AG04449 (cell line): ENCODE measurements at places on chromosomes 5 and 9.

GRCh38 chr9:19807182-19807892, 18.5 kb upstream of the SLC24A2 start:
- DNase-seq: no peak

DNA sequence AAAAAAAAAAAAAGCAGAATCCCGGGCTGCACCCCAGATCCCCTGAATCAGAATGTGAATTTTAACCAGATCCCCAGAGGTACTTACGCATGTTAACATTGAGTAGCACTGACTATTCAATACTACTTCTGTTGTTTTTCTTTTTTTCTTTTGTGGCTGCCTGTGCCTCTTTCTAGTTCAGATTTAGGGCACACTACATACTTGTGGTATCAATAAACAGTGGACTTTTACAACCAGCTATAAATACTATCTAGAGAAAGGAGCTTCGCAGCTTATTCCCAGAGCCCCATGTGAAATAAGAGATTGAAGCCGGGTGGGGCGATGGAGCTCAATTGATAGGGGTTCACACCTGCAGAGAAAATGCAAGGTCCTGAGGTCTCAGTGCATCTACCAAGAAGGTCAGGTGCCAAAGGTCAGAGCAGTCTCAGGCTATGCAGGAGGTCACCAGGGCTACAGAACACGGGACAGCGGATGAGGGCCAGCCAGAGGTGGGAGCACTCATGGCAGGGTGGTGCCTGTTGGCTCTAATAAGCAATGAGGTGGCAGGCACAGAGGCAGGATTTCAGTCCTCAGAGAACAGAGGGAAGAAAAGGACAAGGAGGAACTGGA, 22.3 kb downstream of the WWC1 start:
- no peak for DNase-seq

DNA sequence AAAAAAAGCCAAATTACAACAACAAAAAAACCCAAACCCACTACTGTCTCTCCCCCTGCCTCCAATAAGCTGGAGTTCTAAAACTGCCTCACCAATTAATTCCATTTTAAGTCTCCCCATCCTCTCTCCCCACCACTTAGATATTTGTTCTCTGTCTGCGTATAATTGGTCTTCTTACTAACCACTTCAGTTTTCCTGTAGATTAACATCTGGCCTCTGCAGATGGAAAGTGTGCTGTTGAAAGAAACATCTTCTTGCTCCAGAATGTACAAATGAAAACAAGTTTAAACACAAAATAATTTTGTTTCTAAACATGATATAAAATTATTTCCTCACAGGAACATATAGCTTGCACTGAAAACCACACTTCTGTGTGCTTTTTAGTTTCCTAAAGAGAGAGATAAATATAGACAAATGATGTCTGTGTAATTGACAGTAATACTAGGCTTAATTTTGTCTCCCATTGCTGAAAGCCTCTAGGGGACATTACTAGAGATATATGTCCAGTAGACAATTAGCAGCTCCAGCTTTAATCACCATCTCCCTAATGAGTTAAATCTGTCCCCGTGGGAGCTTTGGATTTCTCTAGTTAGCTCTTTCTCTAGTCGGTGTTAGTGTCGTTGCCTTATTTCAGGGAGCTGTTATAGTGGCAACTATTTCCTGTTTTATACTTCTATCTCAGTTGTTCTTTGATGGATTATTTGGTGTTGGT, 164.0 kb downstream of the ARHGAP26 start:
- DNase-seq: no peak

DNA sequence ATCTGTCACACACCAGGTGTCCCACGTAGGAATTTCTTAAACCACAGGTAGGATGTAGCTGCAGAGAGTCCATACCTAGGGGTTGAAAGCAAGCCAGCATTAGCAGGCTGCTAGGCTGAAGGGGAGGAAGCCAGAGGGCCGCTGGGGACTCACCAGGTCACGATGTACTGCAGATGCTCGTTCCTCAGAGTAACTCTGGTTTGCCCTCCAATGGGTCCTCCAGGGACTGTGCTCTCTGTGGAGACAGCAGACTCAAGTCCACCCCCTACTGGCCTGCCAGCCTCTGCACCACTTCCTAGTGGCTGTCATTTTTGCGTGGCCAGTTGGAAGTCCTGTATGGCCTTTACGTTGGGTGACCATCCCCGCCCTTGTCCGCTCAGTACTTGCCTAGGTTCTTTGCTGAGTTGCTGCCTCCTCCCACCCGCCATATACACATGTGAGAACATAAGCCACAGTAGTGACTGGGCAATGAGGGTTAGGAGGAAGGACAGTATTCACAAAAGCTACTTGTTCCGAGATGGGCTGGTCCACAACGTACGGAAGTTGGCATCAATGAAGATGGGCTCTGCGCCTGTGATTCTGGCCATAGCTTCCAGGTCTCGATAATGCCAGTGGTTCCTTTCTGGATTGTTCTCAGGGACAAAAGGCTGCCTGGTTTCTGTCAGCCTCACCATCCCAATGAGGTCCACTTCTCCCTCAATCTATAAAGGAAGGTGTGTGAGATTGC, 4.1 kb downstream of the RPL7A start:
- DNase-seq: no peak

DNA sequence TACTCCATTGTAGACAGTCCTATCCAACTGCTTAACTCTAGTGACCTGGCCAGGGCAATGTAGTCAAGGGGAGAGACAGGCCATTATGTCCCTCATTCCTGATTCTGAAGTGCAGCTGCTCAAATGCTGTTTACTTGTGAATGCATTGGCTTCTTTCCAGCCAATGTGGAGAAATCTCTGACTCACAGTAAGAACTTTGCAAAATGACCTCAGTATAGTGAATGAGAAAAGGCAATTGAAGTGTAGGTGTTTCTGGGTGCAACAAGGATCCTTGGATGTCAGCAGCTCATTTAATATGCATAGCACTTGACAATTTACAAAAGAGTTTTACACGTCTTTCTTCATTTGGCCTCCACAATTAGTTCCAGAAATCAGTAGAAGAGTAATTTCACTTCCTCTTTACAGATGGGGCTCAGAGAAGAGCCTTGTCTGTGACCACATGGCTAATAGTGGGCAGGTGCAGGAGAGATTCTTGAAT, 367.2 kb downstream of the OSTF1 start:
- no peak for DNase-seq

- no peak for DNase-seq
Observed at GRCh38 chr5:62093411-62093810, 212.6 kb upstream of the KIF2A start.

DNA sequence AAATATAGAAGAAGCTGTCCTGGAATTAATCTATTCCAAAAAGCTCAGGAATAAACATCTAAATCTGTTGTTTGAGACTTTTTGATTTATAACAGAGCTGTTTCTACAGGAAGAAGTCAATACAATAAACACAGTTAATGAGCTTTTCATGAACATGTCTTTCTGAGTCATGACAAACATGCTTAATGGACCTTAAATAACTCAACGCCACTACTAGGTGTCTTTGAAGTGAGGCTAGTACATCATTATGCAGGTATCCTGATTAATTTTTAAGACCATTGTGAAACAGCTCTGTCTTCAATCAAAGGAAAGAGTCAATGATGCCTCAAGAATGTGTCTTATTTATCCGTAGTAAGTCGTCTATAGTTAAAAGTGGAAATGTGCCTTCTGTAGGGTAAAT, 131.6 kb downstream of the GABRB2 start:
- no peak for DNase-seq

GRCh38 chr9:72917892-72918509, 34.9 kb downstream of the ALDH1A1 start:
- no peak for DNase-seq

DNA sequence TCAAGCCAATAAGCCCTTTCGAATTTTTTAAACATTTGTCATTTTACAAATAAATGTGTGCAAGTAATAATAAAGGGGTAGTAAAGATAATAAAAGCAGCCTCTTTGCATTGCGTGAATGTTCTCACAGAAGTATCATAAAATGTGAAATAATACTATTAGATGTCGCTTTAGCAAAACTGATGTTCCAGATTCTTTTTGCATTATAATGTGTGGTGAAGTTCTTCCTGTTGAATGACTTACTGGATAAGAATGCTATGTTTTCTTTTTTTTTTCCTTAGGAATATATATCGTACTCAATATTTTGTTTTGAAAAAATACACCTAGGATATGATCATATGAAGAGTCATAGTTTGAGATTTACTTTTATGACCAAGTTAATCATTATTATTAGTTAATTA, 85.2 kb upstream of the CDH12 start:
- no peak for DNase-seq

GRCh38 chr5:111706345-111706744, 50.6 kb downstream of the NREP start:
- DNase-seq: no peak

GRCh38 chr5:98309785-98310598, 463.5 kb upstream of the RGMB start:
- peak; percentile 96 for DNase-seq

DNA sequence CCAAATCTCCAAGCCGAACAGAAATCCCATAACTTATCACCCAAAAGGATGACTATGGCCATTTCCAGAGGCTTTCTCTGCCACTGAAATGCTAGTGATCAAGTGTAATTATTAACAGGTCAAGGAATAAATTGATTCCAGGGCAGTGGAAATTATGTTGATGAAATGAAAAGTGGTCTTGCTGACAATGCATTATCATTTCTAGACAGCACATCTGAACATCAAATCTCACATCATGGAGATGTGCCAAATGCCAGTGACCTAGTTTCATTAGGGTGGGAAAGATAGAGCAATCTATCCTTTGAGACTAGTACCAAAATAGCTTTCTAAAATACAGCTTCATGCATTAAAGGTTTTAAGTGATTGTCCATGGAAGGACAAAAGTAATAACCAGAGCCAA, 86.1 kb downstream of the AUH start:
- no peak for DNase-seq

GRCh38 chr9:133064241-133065069, 2.7 kb downstream of the CEL start:
- no peak for DNase-seq

GRCh38 chr9:137048655-137049543, 2.9 kb upstream of the NPDC1 start:
- no peak for DNase-seq

DNA sequence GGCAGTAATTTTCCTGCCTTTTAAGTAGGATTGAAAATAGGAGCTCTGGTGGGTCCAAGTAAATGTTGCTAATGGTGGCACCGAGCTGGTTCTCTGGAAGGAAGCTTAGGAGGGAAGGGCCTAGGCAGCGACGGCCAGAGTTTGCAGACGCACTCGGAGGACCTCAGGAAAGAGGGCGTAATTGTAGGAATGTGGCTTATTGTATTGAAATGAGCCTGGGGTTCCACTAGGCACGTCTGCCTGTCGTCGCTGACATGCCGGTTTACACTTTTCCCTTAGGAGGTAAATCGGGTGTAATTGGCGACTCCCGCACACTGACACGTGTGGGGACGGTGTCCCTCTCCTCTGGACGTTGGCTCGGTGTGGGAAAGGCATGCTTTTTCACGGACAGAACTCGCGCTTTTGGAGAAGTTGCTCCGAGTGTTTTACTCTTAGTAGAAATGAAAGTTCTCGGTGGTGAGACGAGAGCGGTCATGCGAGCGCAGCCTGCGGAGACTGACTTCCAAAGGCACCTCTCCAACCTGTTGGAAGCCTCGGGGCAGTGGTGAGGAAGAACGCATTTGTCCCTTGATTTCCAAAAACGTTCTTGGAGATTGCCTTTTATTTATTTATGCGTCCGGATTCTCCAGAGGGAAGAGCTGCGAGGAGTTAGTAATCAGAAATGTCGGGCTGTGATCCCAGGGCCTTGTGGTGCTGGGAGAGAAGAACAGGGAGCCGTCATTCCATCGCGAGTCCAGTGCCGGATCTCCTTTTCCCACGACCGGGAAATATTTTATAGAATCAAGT, 1.3 kb downstream of the NR4A3 start:
- DNase-seq: no peak

GRCh38 chr5:1931604-1932231, 49.0 kb upstream of the IRX4 start:
- DNase-seq: no peak

- no peak for DNase-seq
Observed at GRCh38 chr9:22469928-22470544, 23.4 kb downstream of the DMRTA1 start.

GRCh38 chr9:102506406-102506805, 488.7 kb upstream of the CYLC2 start:
- no peak for DNase-seq

DNA sequence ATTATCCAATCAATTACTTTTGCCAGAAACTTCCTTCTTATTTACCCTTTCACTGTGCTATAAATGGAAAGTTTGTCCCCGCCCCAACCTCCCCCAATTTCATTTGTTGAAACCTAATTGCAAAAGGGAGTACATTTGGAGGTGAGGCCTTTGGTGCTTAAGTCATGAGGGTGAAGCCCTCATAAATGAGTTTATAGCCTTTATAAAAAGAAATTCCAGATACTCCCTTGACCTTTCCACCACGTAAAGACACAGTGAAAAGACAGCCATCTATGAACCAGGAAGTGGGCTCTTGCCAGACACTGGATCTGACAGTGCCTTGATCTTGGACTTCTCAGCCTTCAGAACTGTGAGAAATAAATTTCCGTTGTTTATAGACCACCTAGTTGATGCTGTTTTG, 82.3 kb downstream of the NUDT12 start:
- DNase-seq: no peak

GRCh38 chr5:87027570-87027969, 240.1 kb upstream of the RASA1 start:
- DNase-seq: no peak
